ENCODE measurements at places on chromosomes 6 and 20.

DNA sequence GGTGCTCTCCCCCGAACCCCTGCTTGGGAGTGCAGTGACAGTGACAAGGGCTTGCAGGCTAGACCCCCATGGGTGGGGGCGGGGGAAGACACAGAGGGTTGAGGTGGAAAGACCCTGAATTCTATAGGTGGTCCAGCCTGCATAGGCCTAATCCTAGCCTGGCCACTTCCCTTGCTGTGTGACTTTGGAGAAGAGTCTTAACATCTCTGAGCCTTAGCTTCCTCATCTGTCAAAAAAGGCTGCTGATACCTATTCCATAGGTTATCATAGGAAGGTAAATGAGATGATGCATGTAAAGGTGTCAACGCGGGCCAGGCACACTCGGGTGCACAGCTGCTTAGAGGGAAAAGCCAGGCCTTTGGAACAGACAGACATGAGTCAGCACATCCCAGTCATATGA, 15.8 kb downstream of the BPIFB4 start:
- no peak for DNase-seq
- H3K4me1 ChIP-seq: peaks cover 2% of the 10 kb centered on the region
- no peaks in the 10 kb centered on the region for H3K27me3 ChIP-seq
- H3K4me3 ChIP-seq: no peak overlapping the region

DNA sequence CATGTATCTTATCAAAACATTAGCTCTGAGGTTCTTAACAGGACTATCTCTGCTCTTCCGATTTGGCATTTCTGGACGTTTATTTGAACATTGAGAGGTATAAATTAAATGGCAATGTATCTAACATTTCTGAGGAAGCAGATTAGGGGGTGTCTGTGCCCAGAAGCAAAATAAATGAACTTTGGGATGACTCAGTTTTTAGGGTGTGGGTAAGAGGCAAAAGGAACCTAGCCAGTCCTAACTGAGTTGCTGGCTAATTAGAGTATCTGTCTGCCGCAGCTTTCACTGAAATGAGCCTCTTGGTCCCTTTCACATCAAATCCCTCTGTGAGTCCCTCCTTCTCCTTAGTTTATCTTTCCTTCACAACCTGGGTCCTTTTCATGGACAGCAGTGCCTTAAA, 1.1 kb downstream of the RNF144B start:
- H3K4me3 ChIP-seq: peak overlapping the region; percentile 88
- H3K36me3 ChIP-seq: no peaks in the 10 kb centered on the region
- no peaks in the 10 kb centered on the region for H3K27me3 ChIP-seq
- peaks cover 39% of the 10 kb centered on the region for H3K4me1 ChIP-seq

- no peak for DNase-seq
- H3K27ac ChIP-seq: no peak overlapping the region
Observed at GRCh38 chr6:112298816-112299281, 44.5 kb upstream of the LAMA4 start.

- DNase-seq: no peak
- H3K36me3 ChIP-seq: peaks cover 9% of the 10 kb centered on the region
- no peaks in the 10 kb centered on the region for H3K4me1 ChIP-seq
- H3K27me3 ChIP-seq: no peaks in the 10 kb centered on the region
- H3K27ac ChIP-seq: no peak overlapping the region
Observed at GRCh38 chr6:143185288-143185687, 124.6 kb downstream of the AIG1 start.
